CD4-positive, alpha-beta T cell treated with Interleukin-1 beta for 1 hour (primary cell): ENCODE measurements at places on chromosomes 7 and 10.

DNA sequence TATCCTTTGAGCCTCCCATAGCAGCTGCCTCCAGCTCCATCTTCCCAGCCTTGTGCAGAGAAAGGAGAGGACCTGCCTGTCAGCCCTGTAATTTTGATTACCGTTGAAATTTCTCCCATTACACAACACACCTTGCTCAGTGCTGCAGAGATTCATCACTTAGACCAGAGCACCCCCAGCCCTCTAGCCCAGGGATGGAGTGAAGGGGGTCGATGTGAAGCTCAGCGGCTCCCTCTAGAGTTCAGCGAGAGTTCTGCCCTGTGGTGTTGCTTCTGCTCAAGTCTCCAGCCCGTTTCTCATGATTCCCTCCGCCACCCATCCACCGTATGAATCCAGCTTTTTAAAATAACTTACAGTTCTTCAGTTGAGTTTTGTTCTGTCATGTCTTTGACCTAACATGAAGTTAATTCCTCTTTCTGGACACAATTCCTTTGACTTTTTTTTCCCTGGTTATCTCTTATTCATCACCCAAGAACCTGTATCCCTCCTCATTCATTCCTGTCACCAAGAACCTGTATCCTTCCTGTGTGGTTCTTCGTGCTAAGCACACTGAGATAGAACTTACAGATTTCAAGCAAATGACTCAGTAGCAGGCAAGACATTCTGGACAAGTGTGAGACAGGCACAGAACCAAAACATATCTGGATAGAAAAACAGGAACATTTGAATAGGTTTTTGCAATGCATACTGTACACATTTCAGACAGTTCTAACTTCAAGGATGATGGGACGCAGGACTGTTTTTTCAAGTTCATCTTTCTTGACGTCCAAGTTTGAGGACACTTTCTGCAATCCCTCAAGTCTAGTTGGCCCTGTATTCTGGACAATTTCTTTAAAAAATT, 35.0 kb upstream of the ZNF32 start:
- no peak for DNase-seq

- no peak for DNase-seq
Observed at GRCh38 chr7:46292741-46293140, 371.7 kb upstream of the IGFBP3 start.

GRCh38 chr7:101087334-101088068, 2.2 kb downstream of the TRIM56 start:
- no peak for DNase-seq

- DNase-seq: no peak
Observed at GRCh38 chr10:100014071-100014762, 4.5 kb upstream of the DNMBP start.

DNA sequence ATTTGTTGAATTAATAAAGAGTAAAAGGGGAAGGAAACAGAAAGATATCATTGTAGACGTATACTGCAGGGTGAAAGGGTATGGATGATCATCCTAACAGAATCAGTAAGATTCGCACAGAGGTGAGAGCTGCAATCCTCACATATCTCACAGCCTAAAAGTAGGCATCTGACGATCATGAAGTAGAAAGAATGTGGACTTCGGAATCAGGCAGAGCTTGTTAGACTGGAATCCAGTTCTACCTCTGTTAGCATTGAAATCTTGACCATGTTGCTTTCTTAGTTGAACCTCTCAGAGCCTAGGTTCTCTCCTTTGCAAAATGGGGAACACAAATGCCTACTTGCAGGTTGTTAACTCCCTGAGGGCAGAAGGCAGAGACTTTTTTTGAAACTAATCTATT, 320.0 kb upstream of the C7orf33 start:
- no peak for DNase-seq

GRCh38 chr10:79184145-79184625, 115.4 kb downstream of the ZMIZ1 start:
- no peak for DNase-seq

DNA sequence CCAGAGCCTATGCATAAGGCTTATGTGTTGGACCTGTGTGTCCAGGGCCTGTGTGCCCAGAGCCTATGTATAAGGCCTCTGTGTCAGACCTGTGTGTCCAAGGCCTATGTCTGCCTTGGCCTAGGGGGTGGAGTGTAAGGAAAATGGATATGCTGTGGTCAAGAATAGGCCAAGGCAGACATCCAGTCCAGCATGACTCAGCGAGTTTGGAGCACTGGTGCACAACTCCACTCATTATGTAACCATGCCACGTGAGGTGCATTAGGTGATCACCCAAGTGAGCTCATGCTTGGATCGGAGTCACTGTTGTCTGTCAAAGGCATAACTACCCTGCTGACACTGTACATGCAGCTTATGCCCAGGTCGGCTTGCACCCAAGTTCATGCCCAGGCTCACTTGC, 238.9 kb downstream of the CACNA2D1 start:
- no peak for DNase-seq
